ENCODE measurements at places on chromosomes 3 and 15.

DNA sequence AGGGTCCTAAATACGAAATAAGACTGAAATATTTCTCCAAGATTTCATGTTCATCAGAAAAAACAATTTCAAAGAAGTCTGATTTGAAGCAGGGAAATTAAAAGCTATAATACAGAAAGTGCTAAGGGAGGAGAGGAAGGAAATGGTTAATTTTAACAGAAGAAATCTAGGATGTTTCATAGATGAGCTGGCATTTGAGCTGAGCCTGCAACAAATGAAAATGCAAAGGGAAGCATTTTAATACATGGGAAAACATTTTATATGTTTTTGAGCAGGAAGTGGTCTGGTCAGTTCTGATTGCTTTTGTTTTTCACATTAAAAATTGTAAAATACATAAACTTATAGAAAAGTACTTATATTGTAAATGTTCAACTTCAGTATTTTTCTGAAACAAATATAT lies 17.2 kb upstream of the RAP2B start:
- H3K4me3 ChIP-seq: no peak overlapping the region
- no peaks in the 10 kb centered on the region for H3K4me1 ChIP-seq
- H3K36me3 ChIP-seq: no peaks in the 10 kb centered on the region
- no peak overlapping the region for H3K27ac ChIP-seq
- DNase-seq: no peak

GRCh38 chr3:70000028-70000410 lies 486 bp downstream of the SAMMSON start:
- no peaks in the 10 kb centered on the region for H3K36me3 ChIP-seq
- no peak for DNase-seq
- H3K4me1 ChIP-seq: no peaks in the 10 kb centered on the region
- H3K27me3 ChIP-seq: no peaks in the 10 kb centered on the region
- no peak overlapping the region for H3K4me3 ChIP-seq
- no peak overlapping the region for H3K27ac ChIP-seq

- H3K4me3 ChIP-seq: no peak overlapping the region
- no peak overlapping the region for H3K27ac ChIP-seq
- no peaks in the 10 kb centered on the region for H3K36me3 ChIP-seq
- H3K4me1 ChIP-seq: peaks cover 8% of the 10 kb centered on the region
Observed at GRCh38 chr3:25156626-25157025, 271.4 kb upstream of the RARB start.

GRCh38 chr3:21752749-21753347 lies 1.8 kb upstream of the ZNF385D start:
- H3K27ac ChIP-seq: no peak overlapping the region
- H3K36me3 ChIP-seq: no peaks in the 10 kb centered on the region
- no peak overlapping the region for H3K4me3 ChIP-seq
- H3K27me3 ChIP-seq: no peaks in the 10 kb centered on the region

DNA sequence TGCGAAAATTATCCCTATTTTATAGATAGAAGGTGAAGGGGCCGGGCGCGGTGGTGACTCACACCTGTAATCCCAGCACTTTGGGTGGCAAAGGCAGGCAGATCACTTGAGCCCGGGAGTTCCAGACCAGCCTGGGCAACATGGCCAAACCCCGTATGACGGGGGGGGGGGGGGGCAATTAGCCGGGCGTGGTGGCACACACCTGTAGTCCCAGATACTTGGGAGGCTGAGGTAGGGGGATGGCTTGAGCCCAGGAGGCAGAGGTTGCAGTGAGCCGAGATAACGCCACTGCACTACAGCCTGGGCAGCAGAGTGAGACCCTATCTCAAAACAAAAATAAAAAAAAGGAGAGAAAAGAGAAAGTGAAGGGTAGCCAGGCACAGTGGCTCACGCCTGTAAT lies 1.4 kb downstream of the AAGAB start:
- DNase-seq: no peak
- no peaks in the 10 kb centered on the region for H3K36me3 ChIP-seq
- no peak overlapping the region for H3K27ac ChIP-seq

DNA sequence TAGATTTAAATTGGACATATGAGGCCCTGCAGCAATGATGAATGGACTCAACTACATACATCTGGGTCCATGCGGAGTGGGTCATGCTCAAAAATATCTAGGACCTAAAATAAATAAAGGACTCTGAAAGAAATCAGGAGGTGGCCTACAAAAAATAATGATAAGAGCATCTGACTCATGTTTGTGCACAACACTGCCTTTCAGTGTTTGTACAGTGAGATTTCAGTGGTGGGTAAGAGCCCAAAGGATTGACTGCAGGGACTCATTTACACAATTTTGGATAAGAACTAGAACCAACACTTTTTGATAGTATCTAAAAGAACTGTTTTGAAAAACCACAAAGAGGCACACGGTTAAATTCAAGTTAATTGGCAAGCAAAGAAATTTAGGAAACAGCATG lies 285.5 kb downstream of the SLC9A9 start:
- H3K27me3 ChIP-seq: no peaks in the 10 kb centered on the region
- no peak overlapping the region for H3K4me3 ChIP-seq
- no peaks in the 10 kb centered on the region for H3K36me3 ChIP-seq
- no peak for DNase-seq

- H3K4me3 ChIP-seq: no peak overlapping the region
- no peaks in the 10 kb centered on the region for H3K36me3 ChIP-seq
- H3K27me3 ChIP-seq: no peaks in the 10 kb centered on the region
- no peak for DNase-seq
Observed at GRCh38 chr3:23762214-23762613, 43.5 kb upstream of the UBE2E1 start.

DNA sequence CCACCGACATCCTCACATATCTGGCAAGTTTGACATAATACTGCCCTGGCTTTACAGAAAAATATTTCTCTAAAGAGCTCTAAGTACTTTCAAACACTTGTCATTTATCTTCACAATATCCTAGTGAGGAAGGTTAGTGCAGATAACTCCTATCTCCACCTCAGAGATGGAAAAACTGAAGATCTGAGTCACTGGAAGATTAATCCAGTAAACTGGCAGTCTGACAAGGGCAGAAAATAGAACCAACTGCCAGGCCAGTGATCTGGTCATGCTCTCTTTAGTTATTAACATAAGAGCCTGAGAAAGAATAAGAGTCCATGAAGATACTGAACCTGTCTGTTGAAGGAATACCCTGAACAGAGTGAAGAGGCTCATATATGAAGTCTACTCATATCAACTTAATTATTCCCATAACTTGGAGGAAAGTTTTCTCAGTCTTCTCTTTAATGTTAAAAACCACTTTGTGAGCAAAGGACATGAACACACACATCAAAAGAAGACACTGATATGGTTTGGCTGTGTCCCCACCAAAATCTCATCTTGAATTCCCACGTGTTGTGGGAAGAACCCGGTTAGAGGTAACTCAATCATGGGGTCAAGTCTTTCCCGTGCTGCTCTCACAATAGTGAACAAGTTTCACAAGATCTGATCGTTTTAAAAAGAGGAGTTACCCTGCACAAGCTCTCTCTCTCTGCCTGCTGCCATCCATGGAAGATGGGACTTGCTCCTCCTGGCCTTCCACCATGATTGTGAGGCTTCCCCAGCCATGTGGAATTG lies 61.4 kb downstream of the GOLIM4 start:
- no peaks in the 10 kb centered on the region for H3K27me3 ChIP-seq
- H3K36me3 ChIP-seq: no peaks in the 10 kb centered on the region
- no peaks in the 10 kb centered on the region for H3K4me1 ChIP-seq
- no peak for DNase-seq
